ENCODE measurements at places on chromosomes 13 and 19.

DNA sequence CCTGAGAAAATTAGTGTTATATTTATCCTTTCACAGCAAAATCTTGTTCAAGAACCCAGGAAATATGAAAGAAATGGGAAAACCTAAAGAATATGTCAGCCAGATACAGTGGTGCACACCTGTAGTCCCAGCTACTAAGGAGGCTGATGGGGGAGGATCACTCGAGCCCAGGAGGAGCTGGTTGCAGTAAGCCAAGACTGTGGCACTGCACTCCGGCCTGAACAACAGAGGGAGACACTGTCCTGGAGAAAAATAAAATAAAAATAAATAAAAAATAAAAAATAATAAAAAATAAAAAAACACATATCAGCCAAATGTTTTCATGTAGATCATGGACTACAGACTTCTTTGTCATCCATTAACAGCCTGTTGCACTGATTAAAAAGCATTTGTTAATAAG lies 244.8 kb upstream of the KLHL1 start:
- DNase-seq, result no peak

- DNase-seq, result no peak
Observed at GRCh38 chr13:102376318-102376717, 25.5 kb downstream of the FGF14 start.

DNA sequence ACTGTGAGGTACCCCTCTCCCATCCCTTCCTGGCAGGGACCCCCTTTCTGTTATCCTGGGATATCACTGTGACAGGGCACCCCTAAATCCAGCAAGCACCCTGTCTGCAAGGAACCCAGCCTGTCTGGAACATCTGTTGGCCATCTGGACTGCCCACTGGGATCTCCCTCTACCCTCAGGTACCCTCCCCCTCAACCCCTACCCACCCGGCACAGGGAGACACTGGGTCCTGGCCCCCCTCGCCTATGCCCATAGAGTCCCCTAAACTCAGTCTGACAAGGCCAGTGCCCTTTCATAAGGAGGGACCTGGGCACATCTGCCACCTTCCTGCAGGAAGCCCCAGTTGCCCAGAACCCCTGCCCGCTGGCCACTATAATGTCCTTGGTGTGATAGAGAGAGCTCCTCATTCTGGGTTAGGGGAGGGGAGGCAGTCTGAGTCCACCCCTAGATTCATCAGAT lies 2.8 kb upstream of the SLC27A5 start:
- no peak for DNase-seq

- no peak for DNase-seq
Observed at GRCh38 chr13:27952876-27953675, 16.0 kb downstream of the CDX2 start.

DNA sequence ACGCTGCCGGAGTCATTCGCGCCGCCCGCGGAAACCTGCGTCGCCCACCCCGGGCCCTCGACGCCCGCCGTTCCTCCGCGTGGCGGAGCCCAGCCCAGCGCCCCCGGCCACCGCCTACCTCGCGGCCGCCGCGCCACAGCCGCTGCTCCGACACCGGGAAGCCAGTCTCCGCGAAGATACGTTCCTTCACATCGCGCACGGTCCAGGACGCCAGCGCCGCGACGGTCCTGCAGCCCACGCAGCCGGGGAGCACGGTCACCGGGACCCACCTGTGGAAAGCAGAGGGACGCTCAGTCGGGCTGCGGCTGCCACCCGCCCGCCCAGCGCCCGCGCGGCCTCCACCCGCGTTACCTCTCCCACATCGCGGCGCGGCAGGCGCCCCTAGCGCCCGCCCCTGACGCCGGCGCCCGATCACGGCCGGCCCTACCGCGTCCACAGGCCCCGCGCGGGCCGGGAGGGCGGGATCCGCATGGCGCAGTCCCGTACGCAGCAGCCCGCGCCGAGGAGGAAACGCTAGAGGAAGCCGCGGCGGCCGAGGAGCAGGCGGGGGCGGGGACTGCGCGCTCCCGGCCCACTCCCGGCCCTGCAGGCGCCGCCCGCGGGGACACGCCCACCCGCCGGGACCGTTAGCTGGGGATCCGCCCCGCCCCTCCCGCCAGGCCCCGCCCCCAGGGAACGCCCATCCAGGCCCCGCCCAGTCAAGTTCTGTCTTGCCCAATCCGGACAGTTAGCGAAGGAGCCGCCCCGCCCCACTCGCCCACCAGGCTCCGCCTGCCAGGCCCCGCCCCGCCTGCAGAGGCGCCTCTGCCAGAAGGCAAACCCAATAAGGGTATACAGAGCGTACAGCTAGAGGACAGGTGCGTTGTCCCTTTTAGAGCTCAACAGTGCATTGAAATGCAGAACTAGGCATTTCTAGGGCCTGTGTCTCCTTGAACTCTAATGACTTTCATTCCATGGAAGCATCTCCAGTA lies 58.2 kb downstream of the SACS start:
- DNase-seq, result peak; percentile 97
